ENCODE measurements at places on chromosomes 6 and 20.

GRCh38 chr6:90787446-90787845 lies 200.6 kb upstream of the MAP3K7 start:
- DNase-seq, result no peak

GRCh38 chr6:14505401-14505800 lies 387.8 kb downstream of the CD83 start:
- no peak for DNase-seq

GRCh38 chr20:57991211-57991881 lies 237.1 kb downstream of the ANKRD60 start:
- DNase-seq, result no peak

- no peak for DNase-seq
These were observed 233.5 kb downstream of the TMEM242 start for GRCh38 chr6:157089851-157090250.

DNA sequence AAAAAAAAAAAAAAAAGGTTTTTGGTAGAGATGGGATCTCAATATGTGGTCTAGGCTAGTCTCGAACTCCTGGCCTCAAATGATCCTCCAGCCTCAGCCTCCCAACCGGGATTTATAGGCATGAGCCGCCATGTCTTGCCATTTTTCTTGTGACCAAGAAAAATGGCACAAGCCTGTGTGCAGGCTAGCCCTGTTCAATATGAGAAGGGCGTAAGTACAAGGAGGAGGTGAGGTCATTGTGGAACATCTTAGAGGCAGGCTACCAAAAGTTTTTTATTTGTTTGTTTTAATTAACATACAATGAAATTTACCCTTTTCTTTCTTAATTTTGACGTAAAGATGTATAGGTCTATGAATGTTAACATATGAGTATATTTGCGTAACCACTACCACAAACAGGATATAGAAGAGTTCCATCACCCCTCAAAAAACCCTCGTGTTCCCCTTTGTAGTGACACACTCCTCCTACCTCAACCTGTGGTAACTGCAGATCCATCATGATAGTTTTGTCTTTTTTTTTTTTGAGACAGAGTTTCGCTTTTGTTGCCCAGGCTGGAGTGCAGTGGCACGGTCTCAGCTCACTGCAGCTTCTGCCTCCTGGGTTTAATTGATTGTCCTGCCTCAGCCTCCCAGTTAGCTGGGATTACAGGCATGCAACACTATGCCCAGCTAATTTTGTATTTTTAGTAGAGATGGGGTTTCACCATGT lies 28.3 kb upstream of the KIF3B start:
- no peak for DNase-seq

GRCh38 chr6:151372164-151372563 lies 19.2 kb downstream of the ZBTB2 start:
- no peak for DNase-seq

- DNase-seq, result no peak
These were observed 452.0 kb downstream of the EPHA7 start for GRCh38 chr6:92967362-92967761.

DNA sequence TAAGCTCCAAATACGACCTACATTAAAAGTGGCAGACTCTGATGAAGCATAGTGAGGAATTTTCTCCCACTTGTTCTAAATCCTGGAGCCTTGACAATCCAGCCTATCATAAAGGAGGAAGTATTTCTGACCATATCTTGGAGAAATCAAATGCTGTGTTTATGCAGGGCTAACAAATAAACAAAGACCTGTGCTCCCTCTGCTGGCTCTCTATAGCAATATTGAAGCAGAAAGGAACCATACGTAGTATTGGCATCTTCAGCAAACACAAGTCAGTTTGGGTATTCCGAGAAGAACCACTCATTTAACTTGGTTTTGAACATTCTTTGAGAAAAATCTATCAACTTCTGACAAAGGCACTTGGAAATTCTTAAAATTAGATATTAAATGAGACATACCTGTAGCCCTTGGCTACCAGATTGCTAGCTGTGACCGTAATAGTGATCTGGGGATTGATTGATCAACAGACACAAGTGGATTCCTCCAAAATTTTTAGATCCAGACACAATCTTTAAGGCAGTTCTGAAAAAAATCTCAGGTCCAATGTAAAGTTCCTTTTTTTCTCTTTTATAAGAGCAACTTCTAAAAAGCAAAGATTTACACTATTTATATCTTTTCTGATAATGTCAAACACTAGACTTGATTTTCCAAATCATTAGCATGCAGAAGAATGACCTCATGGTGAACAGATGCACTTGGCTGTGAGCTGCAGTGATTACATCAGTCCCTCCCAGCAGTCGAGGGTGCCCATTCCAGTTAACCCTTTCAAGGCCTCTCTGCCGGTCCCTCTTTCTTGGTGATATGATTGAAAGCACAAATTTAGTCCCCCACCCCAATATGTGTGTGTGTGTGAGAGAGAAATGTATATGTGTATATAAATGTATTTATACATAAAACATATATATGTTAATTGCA lies 40.2 kb downstream of the INSM1 start:
- DNase-seq, result peak; percentile 44

- DNase-seq, result no peak
These were observed 35.5 kb upstream of the FOXC1 start for GRCh38 chr6:1574083-1574761.

DNA sequence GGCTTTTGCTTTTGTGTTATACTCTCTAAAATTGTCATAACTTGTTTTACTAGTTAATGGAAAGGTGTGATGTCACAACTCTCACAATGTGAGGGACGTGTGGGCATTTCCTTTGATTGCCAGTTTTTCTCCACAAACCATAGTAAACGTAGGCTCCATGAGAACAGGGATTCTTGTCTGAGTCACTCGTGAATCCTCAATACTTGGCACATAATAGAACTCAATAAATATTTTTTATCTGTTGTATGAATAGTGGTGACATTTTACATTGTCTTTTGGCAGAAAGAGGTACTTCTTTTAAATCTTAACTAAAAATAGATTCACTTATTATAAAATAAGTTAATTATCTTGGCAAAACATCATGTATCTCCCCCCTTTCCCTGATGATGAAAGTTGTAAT lies 69.0 kb upstream of the CNKSR3 start:
- no peak for DNase-seq

Measured in HEK293T (cell line).